ENCODE measurements at places on chromosomes 4 and X.

DNA sequence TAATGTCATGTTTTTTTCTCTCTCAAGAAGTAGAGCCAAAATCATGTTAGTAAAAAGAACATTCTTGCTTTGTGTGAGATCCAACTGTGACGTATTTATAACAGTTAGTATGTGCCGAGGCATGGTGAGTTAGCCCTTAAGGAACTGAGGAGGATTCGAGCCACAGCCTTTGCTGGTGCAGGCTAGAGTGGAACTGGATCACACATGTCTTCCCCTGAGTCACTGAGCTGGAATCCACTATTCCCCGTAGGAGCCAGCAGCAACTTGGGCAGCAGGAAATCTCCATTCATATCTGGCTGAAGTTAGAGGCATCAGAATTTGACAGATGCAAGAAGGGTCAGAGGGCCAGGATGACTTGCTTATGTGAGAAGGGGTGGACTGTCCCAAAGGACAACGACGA, 144.6 kb upstream of the KIT start:
- no peak for DNase-seq

DNA sequence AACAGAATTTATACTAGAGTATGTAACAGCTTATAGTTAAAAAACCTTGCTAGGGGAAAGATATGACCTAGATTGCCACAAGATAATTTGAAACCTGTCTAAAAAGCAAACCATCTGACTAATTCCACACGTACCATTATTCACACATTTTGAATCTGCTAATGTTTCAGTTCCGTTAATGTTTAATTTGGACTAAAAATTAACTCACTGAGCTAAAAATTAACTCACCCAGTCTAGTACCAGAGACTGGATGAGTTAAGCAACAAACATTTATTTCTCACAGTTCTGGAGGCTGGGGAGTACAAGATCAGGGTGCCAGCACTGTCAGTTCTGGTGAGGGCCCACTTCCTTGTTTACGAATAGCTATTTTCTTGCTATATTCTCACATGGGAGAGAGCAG, 231.5 kb upstream of the DIAPH2 start:
- no peak for DNase-seq

- DNase-seq: no peak
These were observed 1147.1 kb downstream of the STIM2 start for GRCh38 chr4:28007693-28008092.

- DNase-seq: no peak
These were observed 1150.1 kb downstream of the STIM2 start for GRCh38 chr4:28010577-28011240.

- DNase-seq: no peak
These were observed 968.2 kb downstream of the STIM2 start for GRCh38 chr4:27828843-27829242.

- DNase-seq: no peak
These were observed 8.4 kb downstream of the DCUN1D4 start for GRCh38 chr4:51851090-51851936.

- DNase-seq: no peak
These were observed 14.0 kb upstream of the KIAA0232 start for GRCh38 chr4:6768539-6768905.

GRCh38 chr4:152729466-152729865, 49.7 kb upstream of the TMEM154 start:
- no peak for DNase-seq

GRCh38 chr4:33063241-33063640, 2343.1 kb downstream of the PCDH7 start:
- DNase-seq: no peak

GRCh38 chr4:94486372-94486801, 34.6 kb downstream of the PDLIM5 start:
- no peak for DNase-seq

GRCh38 chrX:81378560-81378959, 176.7 kb downstream of the SH3BGRL start:
- no peak for DNase-seq

- no peak for DNase-seq
These were observed 103.5 kb downstream of the GPR143 start for GRCh38 chrX:9662148-9662547.

DNA sequence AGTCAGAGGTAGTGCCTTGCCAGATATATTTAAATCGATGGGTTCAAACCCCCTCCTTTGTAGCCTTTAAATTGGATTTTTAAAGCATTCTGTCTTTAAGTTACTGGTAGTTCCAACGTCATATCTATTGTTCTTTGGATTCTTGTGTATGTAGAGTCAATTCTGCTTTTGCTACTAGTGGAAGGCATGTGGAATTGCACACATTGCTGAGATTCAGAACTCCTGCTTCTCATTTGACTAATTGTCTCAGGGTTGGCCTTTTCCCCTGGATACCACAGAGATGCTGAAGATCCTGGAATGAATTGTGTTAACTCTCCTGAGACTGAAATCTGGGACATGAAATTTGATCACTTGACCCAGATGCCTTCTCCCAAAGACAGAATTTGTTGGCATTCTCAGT, 328.3 kb upstream of the RPS6KA3 start:
- DNase-seq: no peak

- no peak for DNase-seq
These were observed 905.3 kb upstream of the INTU start for GRCh38 chr4:126727461-126727860.

GRCh38 chrX:134552351-134552750, 92.4 kb downstream of the HPRT1 start:
- no peak for DNase-seq

- DNase-seq: peak; percentile 38
These were observed 12.1 kb downstream of the LAMP2 start for GRCh38 chrX:120456973-120457372.

GRCh38 chr4:104593019-104593418, 98.3 kb upstream of the CXXC4 start:
- no peak for DNase-seq

GRCh38 chr4:72971572-72971971, 97.9 kb downstream of the COX18 start:
- DNase-seq: no peak

DNA sequence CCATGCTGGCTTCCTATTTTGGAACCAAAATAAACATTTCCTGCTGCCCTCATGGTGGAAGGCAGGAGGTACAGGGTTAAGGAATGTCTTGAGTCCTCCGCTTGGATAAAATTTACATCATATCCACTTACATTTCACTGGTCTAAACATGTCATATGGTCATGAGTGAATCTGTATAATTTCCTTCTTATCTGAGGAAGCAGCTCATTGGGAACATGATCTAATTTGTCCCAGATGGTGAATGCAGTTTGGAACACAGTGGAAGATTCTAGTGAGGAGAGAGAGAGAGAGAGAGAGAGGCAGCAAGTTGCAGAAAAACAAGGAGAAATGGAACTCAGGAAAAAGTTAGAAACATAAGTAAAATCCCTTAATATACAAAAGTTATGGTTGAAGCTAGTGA, 46.8 kb downstream of the MXRA5 start:
- DNase-seq: no peak

DNA sequence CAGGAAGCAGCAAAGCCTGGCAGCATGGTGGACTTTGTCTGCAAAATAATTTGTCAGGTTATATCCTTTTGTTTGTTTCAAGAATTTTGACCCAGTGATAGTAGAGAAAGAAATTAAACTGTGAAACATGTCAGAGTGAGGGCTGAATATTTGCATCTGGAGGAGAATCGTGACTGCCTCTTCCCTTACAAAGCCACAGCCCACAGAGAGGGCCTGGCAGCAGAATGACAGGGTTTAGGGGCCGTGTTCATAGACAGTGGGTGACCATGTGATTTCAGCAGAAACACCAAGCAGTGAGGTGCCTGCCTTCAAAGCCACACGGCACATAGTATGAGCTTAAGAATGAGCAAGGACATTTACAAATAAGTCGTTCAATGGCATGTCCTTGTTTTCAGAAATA, 24.4 kb upstream of the PLAC8 start:
- peak; percentile 35 for DNase-seq

DNA sequence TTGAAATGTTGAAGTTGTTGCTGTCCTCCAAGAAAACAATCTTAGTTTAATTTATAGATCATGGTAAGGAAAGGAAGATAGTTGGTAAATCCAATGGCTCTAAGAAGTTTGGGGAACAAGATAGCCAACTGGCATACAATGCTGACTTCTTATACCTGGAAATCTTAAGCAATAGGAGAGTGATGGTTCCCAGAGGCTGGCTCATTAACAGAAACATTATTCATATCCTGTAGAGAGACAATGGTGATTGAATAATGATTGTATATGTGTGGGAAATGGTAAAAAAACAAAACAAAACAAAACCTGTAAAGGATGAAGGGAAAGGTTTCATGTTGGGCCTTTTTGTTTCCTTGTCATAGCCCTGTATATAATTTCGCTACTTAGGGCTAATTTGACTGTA, 174.9 kb upstream of the CTSO start:
- no peak for DNase-seq

DNA sequence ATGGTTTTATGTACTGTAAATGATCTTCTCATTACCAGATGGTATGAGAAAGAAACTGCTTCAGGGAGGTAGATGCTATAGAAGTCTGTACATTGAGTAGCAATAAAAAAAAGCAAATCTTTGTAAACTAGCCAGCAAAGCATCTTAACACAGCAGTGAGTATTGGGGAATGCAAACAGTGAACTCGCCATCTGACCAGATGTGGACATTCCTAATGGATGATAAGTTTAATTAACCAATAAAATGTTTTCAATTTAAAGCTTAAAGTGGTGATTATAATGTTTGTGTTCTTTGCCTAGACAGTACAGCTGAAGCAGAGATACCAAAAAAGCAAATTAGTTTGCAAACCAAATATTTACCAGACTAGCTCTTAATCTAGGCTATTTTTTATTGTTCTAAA, 1144.2 kb downstream of the FAT4 start:
- DNase-seq: no peak

DNA sequence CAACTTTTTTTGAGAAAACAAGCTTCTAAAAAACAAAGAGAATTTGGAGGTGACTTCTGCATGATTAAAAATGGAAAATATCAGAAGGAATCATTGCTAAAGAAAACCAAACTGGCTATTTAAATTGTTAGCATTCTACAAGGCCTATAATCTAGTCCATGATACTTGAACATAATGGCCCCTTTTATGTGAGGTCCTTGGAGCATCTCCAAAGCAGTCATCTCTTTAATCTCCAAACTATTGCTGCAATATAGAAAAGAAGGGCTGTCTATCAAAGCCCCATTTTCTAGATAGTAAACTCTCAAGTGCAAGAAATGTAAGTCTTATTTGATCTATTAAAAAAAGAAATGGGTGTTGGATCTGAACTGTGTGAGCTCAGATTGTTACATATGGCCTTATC, 615.1 kb downstream of the CENPC start:
- DNase-seq: no peak

DNA sequence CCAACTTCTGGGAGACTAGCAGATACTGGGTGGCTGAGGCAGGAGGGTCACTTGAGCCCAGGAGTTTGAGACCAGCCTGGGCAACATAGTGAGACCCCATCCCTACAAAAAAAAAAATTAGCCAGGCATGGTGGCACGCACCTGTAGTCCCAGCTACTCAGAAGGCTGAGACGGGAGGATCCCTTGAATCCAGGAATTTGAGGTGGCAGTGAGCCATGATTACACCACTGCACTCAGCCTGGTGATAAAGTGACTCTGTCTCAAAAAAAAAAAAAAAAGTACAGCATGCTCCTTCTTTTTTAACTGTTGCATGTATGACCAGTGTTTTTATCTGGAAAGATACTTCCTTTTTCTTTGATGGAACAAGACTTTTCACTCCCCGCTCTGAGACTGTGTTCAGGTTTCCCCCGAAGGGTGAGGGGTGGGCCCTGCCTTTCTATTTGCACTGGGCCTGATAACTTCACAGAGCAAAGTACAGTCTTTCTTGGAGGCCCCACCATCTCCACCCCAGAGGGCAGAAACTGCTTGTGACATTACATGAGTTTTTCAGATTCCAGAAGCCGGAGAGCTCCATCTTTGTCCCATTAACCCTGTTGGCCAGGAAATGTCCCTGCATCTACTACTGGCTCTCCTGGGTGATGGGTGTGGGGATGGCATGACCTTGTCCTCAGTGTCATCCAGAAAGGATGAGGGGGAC, 35.2 kb downstream of the NYX start:
- DNase-seq: no peak

- no peak for DNase-seq
These were observed 279.8 kb upstream of the BOD1L1 start for GRCh38 chr4:13907255-13907751.
